ENCODE measurements at places on chromosomes 4 and X. TPM values are rescaled to one million over a fixed set of nuclear protein-coding genes. Genes with fewer than 3 reads are reported as not detected.

ELMOD2 gene
- 47.5 TPM for total RNA-seq

DNA sequence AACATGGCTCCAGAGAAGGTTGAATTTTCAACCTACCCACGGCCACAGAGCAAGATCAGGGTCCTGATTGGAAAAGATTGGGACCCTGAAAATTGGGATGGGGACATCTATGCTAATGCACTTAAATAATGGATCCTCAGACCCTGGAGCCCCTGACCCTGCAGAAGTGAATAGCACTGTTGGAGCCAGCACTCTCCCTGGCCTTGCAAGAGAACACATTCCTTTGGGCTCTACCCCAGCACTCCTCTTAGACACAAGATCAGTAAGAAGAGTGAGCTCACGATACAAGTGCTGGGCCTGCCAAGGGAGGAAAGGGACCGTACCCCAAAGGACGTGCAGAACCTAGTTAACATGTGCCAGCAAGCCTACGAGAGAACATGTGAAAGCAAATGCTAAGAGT is 19.9 kb downstream of the CXCL13 start:
- no peak overlapping the region for H3K4me3 ChIP-seq
- peaks cover 17% of the 10 kb centered on the region for H3K4me1 ChIP-seq
- DNase-seq = no peak
- no peaks in the 10 kb centered on the region for H3K36me3 ChIP-seq

DNA sequence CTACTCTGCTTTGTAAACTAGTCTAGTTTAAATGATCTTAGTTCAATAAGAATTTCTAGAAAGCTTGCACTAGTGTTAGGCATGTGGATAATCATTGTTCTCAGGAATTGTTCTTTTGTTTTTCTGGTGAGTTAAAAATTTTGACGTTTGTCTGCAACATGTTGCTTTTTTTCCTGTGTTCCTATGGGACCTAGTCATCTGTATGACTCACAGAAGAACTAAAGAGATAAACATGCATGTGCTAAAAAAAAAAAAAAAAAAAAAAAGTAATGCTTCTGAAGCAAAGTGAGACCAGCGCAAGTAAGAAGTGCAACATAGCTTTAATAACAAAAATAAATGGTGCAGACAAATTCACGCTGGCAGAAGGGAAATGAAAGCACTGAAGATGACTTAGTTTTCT is 471.2 kb downstream of the IQCM start:
- H3K27ac ChIP-seq = no peak overlapping the region
- H3K4me1 ChIP-seq = no peaks in the 10 kb centered on the region
- DNase-seq = no peak
- H3K4me3 ChIP-seq = no peak overlapping the region

PAGE5 gene
- total RNA-seq = not detected

DNA sequence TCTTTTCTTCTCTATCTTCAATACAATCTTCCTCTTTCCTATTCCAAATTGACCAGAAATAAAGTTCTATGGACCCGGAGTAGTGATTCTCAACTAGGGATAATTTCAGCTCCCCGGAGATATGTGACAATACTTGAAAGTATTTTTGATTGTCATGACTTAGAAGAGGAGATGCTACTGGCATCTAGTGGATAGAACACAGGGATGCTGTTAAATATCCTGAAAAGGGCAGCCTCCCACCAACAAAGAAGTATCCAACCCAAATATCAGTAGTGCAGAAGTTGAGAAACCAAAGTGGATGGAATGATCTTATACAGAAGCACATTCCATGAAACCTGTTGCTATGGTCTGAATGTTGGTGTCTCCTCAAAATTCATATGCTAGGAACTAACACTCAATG is 65.7 kb upstream of the NDST3 start:
- H3K27me3 ChIP-seq = no peaks in the 10 kb centered on the region
- H3K4me3 ChIP-seq = no peak overlapping the region
- no peaks in the 10 kb centered on the region for H3K36me3 ChIP-seq

DCAF8L2 gene
- total RNA-seq = not detected

DNA sequence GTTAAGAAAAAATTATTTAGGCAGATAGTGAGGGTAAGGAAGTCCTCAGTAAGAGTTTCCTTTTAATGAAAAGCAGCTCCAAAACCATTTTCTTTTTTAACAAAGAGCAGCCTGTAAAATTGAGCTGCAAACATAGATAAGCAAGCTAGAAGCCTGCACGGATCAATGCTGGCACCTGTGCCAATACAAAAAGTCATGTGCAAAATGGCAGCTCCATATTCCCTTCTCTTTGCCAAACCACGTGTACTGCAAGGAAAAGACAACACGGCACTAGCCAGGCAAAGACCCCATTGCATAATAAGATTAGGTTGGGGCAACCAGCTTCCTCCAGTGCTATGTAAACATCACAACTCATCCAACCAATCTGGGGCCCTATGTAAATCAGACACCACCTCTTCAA is 268.4 kb upstream of the INTU start:
- no peak for DNase-seq
- H3K27ac ChIP-seq = no peak overlapping the region
- no peaks in the 10 kb centered on the region for H3K4me1 ChIP-seq
- H3K27me3 ChIP-seq = no peaks in the 10 kb centered on the region
- H3K4me3 ChIP-seq = no peak overlapping the region

DNA sequence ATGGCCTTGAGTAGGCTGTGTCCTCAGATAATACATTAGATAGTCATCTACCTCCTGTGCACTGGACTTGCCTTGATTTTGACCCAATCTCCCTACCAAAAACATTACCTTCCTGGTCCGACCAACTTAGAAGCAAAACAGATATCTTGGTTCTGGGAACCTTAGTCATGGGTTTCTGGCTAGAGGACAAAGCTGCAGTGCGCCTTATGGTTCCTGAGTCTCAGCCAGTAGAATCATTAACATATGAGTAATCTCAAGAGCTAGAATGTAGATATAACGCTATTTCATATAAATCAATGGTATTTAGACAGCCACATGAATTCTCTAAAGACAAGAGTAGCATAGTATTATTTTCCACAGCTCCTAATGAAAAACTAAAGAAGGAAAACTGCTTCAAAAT is 83.1 kb downstream of the GRIA3 start:
- no peaks in the 10 kb centered on the region for H3K27me3 ChIP-seq
- H3K36me3 ChIP-seq = no peaks in the 10 kb centered on the region
- DNase-seq = no peak

DNA sequence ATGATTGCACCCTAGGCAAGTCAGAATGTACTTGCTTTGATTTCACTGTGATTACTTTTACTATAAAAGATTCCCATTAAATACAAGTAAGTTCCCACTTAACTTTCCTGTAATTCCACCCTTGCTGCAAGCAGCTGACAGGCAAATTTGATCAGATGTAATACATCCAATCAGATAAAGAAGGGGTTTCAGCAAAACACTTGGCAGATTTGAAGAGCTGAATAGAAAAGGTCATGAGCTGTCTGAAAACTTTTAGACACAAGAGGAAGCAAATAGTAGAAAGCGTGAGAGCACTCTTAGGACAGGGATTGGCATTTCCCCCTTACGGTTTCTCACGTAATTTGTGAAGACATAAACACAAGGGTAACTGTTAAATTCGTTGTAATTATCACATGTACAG is 22.8 kb downstream of the HSD17B13 start:
- H3K27ac ChIP-seq = no peak overlapping the region
- no peaks in the 10 kb centered on the region for H3K4me1 ChIP-seq
- H3K27me3 ChIP-seq = no peaks in the 10 kb centered on the region

GRCh38 chrX:84064164-84064563 is 123.8 kb downstream of the RPS6KA6 start:
- peak; percentile 8 for DNase-seq
- H3K36me3 ChIP-seq = no peaks in the 10 kb centered on the region
- H3K27me3 ChIP-seq = no peaks in the 10 kb centered on the region
- H3K4me3 ChIP-seq = no peak overlapping the region
- H3K27ac ChIP-seq = no peak overlapping the region

RAB39B gene
- 0.63 TPM for total RNA-seq

DNA sequence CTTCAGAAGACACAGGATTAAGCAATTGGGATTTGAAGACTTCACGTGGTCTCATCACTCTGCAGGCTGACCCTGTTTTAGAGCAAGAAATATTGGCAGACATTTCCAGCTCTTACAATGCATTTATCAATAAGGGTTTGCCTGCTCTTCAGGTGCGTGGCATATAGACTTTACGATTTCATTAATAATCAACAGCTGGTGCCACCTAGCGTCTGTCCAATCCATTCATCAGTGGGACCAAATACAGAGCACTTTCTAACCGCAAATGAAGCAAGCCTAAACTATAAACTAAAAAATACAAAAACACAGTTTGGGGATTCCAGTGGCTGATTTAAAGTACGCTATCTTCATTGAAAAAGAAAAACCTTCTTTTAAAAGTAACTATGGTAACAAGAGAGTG is 125.4 kb upstream of the DMD start:
- DNase-seq = peak; percentile 36
- H3K27me3 ChIP-seq = peaks cover 6% of the 10 kb centered on the region
- H3K36me3 ChIP-seq = no peaks in the 10 kb centered on the region
- H3K4me3 ChIP-seq = no peak overlapping the region
- no peaks in the 10 kb centered on the region for H3K4me1 ChIP-seq

Data from lung (tissue), 17 donors.